Kidney epithelial cell (primary cell): ENCODE measurements at places on chromosomes 6 and 20.

DNA sequence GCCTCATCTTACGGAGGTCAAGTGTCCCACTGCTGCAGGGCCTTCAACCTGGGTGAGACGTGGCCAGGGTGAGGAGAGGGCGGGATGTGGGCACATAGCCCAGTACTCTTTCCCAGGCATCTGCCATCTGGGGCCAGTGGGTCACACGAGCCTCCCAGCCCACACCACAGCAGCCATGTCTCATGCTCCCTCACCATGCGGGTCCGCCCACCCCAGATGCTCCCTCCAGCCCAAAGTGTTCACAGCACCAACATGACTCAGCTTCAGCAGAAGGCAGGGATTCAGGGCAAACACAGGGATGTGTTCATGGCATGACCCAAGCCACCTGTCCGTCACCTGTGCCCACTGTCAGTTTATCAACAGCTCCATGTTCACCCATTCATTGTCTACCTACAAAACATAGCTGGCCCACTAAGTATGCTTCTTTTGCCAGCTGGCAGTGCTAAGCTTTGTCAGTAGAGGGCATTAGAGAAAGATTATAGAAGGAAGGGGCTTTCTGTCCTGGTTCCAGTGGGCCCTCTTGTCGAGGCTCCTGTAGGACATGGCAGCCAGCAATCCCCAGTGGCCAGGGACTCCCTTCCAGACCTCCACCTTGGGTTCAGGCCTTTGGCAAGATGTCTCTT lies 109.2 kb downstream of the FOXF2 start:
- no peak for DNase-seq

- no peak for DNase-seq
Observed at GRCh38 chr6:157538168-157538567, 157.2 kb downstream of the ZDHHC14 start.

DNA sequence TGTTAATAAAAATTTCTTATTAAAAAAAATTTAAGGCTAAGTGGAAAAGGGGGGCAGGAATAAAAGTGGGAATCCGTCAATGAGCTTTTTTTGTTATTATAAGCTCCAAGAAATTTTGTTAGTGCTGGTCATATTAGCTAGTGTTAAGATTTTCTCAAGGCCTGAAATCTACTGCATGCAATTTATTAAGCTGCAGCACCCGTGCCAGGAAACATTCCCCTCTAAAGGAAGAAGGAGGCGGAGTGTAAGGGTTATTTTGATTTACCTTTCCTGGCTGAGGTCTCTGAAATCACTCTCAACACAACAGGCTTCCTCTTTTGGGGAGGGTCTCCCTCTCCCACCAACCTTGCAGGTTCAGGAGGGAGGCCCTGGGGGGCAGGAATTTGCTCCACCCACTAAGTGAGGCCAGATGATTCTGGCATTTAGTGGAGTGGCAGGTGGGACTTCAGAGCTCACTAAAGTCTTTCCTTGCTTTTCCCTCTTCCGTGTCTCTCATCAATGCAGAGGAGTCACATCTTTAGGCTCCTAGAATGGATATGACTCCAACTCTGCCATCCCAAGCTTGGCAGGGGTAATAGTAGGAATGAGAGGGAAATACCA lies 168.8 kb downstream of the BCAS1 start:
- DNase-seq, result no peak

DNA sequence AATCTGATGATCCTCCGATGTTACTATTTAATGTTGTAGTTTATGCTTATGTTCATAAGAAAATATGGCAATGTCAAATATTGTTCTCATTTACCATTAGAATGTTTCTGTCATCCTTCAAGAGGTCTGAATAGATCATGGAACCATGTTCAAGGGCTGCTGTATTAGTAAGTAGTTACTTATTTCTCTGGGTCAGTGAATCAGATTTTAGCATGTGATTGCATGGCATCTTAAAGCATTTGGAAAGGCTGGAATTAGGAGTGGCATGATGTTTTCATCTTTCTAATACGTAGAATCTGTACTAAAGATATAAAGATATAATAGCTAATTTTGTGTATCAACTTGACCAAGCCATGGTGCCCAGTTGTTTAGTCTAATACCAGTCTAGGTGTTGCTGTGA lies 40.5 kb upstream of the NKX2-4 start:
- DNase-seq, result no peak

GRCh38 chr6:123925350-123925749 lies 121.7 kb downstream of the NKAIN2 start:
- DNase-seq, result peak; percentile 42

DNA sequence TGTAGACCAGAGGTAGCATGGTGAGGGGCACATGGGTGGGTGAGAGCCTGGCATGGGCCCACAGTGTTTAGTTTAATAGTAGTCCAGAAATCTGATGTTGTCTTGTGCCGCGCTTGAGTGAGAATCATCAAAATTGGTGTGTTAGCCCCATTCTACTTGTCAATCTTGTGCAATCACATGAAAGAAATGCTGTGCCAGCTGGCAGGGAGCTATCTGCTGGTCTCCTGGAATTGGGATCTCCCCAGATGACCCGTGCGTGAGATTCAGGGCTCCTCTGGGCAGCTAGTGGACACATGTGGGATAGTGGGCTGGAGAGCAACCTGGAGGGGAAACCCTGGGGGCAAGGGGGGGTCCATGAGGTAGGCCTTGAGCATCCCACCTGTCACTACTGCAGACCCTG lies 43.5 kb upstream of the ZFP64 start:
- DNase-seq, result no peak

DNA sequence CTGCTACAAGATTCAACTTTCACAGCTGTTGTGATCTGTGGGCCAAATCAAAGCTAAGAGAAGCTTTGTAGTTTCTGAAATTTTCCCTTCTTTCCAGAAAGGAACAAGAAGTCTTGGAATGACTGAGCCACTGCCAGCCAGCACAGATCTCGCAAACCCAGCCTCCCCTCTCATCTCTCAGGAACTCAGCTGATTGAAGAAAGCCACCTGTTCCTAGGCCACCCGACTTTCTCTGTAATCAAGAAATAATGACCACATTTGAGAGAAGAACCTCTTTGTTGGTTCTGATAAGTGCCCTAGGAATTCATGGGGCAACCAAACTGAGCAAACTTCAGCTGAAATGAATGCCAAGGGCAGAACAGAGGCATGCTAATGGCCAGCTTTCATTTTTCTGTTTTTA lies 61.7 kb downstream of the HDGFL1 start:
- no peak for DNase-seq

- DNase-seq, result no peak
Observed at GRCh38 chr20:58826271-58826670, 24.4 kb downstream of the GNAS-AS1 start.

GRCh38 chr6:136956590-136957544 lies 34.8 kb downstream of the SLC35D3 start:
- DNase-seq, result no peak

DNA sequence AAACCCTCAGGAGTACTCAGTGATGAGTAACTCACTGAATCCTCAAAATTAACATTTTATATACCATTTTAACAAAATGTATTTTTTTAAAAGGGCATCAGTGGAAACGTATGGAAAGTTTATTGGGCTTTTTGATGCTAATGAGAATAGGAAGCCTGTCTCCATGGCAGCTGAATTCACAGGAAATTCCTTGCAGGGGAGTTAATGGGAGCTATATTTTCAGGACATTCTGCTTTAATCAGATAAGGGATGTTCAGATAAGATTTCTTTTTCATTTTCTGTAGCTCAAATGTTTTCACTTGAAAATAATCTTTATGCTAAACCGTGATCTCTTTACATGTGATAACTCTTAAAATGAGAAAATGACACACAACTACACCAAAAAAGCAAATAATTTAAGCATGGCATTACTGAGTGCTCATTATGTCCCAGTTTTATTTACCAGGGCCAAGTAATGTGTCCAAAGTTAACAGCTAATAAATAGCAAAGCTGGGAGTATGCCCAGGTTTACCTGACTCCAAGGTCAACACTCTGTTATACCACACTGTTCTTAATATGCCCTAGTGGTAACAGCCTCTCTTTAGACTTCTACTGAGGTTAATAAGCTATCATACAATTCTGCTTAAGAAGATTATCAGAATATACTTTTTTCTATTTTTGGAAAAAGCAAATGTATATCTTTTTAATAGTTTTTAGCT lies 348.1 kb downstream of the GRIK2 start:
- DNase-seq, result no peak
